Pons (tissue), 1 donor: ENCODE measurements at places on chromosomes 16 and 17.
A peak's percentile ranks its signal among the peaks of the same experiment; 100 is the strongest.

GRCh38 chr16:86387468-86388440 is 122.6 kb upstream of the FOXF1 start:
- DNase-seq, result no peak

GRCh38 chr16:56462064-56462796 is 10.9 kb downstream of the OGFOD1 start:
- DNase-seq, result peak; percentile 44

GRCh38 chr17:73625006-73625405 is 19.2 kb downstream of the SDK2 start:
- no peak for DNase-seq

DNA sequence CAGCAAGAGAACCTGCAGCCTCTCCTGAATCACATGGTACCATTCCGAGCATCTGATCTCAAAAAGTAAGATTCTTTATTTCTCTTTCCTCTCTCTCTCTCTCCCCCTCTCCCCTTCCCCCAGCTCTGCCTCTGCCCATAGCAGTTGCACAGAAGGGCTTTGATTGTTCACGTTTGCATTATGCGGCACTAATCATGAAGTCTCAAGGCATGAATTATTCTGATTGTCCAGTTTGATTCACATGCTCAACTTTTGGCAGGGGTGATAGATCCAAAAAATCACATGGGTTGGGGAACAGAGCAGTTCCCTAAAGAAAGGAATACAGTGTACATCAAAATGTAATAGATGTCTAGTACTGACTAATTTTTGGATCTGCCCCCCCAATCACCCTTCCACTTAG is 380.0 kb upstream of the SOX9 start:
- DNase-seq, result peak; percentile 60

GRCh38 chr16:22346483-22346882 is 27.9 kb downstream of the CDR2 start:
- peak; percentile 46 for DNase-seq

GRCh38 chr16:81694494-81695280 is 84.4 kb upstream of the PLCG2 start:
- DNase-seq, result peak; percentile 54

DNA sequence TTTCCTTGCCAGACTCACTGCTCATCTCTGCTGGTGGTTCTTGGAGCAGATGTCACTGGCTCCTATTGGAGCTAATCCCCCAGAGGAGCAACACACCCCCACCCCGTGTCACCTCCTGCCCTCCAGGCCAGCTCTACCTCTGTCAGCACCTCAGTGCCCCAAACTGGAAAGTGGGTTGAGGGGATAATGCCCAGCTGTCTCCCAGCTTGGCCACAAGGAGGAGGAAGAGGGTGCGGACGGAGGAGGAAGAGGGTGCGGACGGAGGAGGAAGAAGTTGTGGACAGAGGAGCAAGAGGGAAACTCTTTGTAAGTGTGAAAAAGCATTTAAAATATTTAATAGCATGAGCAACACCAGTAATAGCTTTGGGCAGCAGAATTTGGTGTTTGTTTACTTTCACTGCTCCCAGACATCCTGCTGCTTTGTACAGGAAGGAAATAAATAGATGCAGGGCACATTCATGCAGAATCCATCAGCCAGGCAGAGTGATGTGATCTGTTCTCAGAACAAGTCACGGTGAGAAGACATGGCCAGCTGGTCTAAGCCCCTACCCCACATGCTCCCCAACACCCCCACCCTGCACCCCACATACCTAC is 82.5 kb downstream of the C17orf67 start:
- DNase-seq, result no peak

DNA sequence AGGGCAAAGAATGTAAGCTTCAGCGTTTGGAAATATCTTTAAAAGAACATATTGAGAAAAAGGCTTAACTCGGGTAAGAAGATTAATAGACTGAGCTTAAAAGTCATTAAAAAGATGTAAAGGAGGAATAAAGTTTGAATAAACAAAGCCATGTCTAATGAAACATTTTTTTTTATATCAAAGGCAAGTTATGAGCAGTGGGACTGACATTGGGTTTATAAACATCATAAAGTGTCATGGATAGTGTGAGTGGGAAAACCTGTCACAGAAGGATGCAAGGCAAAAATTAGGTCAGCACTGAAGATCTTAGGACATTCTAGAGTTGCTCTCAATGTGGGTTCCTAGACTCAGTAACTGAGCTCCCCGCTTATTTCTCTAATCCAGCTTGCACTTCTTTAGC is 438.0 kb upstream of the CDH11 start:
- DNase-seq, result no peak
